ENCODE measurements at places on chromosomes 16 and 17. TPM values are rescaled to one million over a fixed set of nuclear protein-coding genes. Genes with fewer than 3 reads are reported as not detected.

- no peak for DNase-seq
Measured at GRCh38 chr16:22816475-22816874, 2.5 kb downstream of the HS3ST2 start.

The MT1G gene
- total RNA-seq: 1,230 TPM

GRCh38 chr16:10333321-10334032 lies 52.4 kb upstream of the ATF7IP2 start:
- peak; percentile 71 for DNase-seq

The HASPIN gene
- 1.1 TPM for total RNA-seq

The ICAM2 gene
- total RNA-seq: 5.5 TPM

DNA sequence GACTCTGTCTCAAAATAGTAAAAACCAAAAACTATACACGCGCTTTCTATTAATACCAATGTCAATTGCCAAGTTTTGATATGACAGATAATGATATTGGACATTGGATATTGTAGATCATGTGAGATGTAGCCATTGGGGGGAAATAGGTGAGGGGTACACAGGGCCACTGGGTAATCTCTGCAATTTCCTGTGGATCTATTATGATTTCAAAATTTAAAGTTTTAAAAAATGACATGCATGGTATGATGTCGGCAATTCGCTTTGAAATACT lies 266.0 kb downstream of the PARN start:
- DNase-seq: no peak

The ZDHHC1 gene
- 1.5 TPM for total RNA-seq

DNA sequence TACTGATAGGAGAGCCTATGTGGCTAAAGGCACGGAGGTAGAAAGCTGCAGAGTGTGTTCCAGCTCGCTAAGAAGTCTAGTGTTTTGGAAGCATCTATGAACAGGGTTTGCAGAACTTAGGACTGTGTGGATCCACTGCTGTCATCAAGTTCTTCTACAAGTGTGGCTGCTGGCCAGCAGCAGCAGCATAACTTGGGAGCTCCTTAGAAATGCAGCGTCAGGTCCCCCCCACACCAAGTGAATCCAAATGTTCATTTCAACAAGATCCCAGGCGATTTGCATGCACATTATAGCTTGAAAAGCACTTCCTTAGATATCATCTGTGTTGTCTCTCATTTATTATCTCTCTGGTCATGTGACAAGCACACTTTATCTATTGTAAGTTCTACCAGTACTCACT lies 131.9 kb upstream of the SHISA6 start:
- DNase-seq: no peak

DNA sequence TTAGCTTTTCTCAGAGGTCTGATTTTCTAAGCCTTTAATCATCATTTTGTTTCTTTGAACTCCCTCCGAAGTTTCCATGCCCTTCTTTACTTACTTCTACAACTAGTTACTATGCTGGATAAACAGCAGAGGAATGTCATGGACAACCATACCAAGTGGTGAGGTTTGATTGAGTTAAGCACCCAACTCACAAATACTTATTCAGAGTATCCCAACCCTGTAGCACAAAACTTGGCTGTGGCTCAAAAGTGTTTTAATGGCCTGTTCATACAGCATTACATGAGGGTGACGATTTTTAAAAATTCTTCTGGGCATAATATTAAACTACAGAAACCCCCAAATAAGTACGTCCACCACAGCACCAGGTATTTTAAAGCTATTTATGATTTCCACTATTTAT lies 946.8 kb upstream of the SOX9 start:
- DNase-seq: no peak

The MRM3 gene
- 12.7 TPM for total RNA-seq

The HS3ST3A1 gene
- total RNA-seq: 9.4 TPM

DNA sequence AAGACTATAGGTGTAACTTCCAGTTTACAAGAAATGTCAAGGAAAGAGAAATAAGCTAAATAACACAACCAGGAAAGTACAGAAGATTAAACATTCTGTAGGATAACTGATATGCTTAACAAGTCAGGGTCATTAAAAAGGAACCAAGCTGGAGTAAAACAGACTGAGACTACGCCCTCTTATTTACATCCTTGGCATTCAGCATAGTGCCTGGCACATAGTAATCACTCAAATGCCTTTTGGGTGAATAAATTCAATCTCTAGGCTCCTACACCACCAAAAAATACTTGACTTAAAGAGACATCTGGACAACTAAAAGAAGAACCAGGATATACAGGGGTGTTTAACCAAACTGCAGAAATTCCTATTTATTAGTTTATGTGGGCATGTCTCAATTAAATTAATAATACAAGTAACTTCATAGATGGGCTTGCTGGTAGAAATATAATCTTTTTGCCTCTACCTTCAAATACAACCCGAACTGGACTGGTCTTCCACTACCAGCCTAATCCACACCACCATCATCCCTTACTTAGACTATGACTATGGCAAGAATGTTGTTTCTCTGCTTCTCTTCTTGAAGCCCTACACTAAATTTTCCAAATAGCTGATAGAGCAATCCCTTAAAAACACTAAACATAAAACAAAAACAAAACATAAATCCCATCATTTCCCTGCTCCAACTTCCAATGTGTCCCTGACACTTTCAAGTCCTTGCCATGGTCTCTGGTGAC lies 47.7 kb upstream of the ULK2 start:
- DNase-seq: no peak

- DNase-seq: no peak
Measured at GRCh38 chr16:83247767-83248372, 559.9 kb upstream of the HSBP1 start.

The TNFRSF17 gene
- total RNA-seq: not detected

GRCh38 chr17:68512960-68513474 lies 787 bp downstream of the PRKAR1A start:
- no peak for DNase-seq

The C17orf100 gene
- total RNA-seq: 2.3 TPM

- DNase-seq: peak; percentile 75
Measured at GRCh38 chr16:88731699-88732098, 25.4 kb downstream of the CTU2 start.

DNA sequence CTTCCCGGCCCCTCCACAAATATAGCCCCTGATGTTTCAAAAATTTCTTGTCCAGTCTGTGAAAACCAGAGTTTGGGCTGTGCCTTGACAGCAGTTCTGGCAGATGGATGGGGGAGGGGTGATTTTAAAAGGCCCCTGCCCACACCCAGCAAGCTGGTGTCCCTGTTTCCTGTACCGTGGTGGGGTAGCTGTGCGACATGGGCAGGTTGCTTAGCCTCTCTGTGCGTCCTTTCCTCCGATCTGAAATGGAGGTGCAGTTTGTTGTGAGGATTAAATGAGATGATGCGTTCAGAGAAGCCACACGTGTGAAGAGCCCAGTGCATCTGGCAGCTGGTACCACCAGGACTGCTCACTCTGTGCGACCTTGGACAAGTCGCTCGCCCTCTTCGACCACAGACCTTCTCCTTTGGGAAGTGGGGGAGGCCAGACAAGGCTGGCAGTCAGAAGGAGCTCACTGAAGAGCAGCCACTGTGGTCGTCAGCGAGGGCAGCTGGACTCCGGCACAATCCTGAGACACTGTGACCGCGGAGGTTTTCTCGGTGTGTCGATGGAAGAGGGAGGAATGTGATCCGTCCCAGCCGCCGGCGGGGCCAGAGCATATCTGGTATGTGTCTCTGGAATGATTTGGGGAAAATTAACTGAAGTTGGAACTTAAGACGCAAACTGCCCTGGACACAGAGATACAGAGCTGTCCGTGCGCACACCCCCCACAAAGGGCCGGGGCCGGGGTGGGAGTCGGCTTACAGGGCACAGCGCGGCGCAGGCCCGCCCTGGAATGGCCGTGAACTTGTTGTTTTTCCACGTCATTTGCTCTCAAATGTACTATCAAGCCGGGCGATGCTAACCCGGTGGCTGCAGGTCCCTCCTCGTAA lies 721 bp upstream of the WFIKKN2 start:
- DNase-seq: no peak

- DNase-seq: no peak
Measured at GRCh38 chr16:83187405-83187804, 560.6 kb downstream of the CDH13 start.

DNA sequence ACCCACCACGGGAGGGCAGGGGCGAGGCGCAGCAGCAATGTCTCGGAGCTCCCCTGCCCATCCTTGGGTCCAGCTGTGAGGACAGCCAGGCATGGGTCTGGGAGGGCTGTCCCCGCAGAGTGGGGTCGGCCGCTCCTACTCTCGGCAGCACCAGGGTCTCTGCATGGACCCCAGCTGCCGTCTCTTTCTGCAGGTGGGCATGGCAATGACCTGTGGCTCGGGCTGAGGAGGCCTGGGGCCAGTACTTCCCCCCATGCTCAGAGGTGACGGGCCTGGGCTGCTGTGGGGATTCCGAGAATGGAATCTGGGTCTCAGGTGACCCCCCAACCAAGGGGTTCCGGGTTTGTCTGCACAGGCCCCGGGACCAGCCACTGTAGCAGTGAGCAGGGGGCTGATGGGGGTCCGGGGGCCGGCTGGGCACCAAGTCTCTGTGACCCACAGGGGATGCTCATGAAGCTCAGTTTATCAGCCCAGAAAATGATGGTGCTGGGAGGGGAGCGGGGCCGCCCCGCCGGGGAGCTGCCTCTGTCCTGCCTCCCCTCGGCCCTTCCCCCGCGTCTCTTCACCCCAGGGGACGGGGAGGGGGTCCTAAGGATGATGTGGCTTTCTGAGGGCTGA lies 23.5 kb downstream of the CACNA1H start:
- DNase-seq: no peak

The OR1A1 gene
- total RNA-seq: not detected

DNA sequence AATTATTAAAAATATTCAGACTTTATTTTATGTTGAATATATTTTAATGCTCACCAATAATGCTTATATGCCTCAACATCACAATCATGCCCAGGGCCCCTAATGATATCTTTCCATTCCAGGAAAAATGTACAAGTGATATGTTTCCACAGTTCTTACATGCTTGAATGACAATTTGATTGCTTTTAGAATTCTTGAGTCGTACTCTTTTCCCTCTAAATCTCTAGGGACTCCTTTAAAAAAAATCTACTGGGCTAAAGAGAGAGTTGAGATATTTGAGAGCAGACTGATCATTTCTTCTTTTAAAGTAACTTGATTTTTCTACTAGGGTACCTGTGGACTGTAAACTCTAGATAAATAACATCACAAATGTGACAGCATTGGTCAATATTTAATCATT lies 18.2 kb upstream of the HLF start:
- no peak for DNase-seq

The PRAC2 gene
- not detected for total RNA-seq

The FBXW10 gene
- 0.31 TPM for total RNA-seq

DNA sequence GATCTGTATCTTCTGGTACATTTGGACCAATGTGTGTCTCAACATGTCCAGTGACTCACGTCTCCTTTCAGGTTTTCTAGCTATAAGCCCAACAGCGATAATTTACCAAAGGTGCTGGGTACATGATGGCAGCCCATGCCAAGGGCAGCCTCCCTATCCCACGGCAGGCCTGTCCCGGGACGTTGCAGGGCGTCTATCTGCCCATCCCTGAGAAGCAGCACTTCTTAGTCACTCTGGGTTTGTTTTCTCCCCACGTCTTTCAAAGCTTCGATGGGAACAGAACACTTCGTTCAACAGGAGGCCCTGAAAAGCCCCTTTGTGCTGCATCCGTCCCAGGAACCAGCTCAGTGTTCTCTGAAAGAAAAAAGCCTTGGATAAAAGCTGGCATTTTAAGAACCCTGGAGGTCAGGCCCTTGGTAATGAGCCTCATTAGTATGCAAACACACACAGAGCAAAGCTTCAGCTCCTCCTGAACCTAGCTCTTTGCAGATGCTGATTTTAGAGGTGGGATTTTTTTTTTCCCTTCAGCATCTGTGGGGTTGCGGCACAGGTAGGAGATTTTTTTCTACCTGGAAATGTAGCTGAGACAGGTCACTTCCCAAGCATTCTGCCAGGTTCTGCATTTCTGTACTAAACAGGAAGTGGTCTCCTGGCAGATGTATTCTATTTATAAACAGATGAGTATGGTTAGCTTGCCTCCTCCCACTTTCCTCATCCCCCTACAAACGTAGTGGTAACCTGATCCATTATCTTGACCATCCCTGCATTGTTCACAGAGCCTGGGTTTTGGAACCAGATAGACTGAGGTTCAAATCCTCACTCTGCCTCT lies 17.5 kb upstream of the MT4 start:
- DNase-seq: no peak

- DNase-seq: no peak
Measured at GRCh38 chr17:6195123-6195522, 124.9 kb downstream of the WSCD1 start.

DNA sequence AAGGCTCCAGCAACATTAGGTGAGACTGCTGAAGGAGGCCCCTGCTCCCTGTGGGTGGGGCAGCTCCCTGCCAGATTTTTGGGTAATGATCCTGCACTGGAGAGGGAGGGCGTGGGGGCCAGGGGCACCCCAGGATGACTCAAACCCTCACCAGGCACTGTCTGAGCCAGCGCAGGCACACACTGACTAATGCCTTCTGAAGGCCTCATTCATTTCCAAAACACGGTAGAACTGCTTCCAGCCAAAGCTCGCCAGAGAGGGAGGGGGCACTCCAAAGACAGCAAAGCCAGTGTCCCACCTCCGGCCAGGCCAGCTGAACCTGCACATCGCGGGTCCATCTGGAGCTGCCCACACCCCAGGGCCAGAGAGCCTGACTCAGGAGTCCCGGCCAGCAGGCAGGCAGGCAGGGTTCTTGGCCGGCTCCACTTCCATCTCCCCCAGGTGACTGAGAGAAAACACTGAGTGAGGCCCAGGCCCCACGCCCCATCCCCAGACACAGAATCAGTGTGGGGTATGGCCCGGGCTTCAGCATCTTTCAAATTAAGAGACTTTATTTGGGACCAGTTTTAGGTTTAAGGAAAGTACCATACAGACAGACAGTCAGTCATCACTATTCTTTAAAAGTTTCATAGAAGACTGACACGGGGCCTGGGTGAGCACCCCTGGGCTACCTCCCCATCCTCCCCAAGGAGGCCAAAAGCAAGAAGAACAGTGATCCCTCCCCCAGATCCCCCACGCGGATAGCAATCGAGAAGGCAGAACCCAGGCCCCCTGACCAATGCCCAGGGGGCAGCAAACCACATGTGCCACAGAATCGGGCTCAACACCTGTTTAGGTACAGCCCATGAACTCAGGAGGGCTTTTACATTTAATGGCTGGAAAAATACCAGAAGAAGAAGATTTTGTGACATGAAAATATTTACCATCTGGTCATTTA lies 2.3 kb downstream of the PIEZO1 start:
- no peak for DNase-seq

DNA sequence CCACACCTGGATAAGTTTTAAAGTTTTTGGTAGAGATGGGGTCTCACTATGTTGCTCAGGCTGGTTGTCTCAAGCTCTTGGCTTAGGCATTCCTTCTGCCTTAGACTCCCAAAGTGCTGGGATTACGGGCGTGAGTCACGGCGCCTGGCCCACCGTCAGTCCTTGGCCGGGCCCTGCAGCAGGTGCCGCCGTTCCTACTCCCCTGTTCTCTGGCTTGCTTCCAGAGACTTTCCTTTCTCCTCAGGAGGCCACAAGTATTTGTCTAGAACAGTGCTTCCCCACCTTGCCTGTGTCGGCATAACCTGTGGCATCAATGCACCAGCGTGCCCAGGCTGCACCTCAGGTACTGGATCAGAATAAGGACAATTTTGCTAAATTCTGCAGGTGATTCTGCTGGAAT lies 3.0 kb upstream of the MGAT5B start:
- DNase-seq: no peak

The SEPTIN1 gene
- total RNA-seq: 0.12 TPM

Data from right lobe of liver (tissue), 6 donors.